ENCODE measurements at places on chromosomes 6 and 20.

DNA sequence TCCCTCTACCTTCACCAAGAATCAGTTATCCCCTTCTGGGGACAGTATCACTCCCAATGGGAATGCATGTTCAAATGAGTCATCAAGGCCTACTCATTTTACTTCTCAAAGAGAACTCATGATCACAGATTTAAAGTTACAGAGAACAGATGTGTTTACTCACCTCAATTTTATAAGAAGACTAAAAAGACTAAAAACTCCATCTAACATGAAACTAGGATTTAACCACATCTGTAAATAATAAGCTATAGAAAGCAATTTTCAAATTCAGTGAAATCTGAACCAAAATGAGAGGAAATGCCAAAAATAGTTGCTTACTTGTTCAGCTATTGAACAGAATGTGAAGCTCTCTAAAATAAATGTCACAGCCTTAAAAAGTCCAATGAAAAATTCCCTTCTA, 300.1 kb upstream of the KCNQ5 start:
- no peak for DNase-seq

- no peak for DNase-seq
Observed at GRCh38 chr6:157677235-157677634, 145.8 kb upstream of the SNX9 start.

DNA sequence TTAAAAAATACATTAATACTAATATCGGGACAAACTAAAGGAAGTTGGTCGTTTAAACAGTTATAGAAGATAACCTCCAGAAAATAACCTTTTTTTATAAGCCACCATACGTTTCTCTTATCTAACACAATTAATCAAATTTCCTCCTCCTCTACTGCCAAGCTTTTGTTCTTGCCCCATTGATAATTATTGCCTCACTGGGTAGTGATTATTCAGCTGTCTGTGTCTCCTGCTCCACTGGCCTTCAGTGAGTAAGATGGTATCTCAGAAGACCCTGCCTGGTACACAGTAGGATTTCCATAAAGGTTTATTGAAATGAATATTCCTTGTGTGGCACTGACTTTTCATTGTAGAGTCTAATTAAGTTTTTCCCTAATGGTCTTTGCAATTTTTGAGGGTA, 165.5 kb upstream of the SCGN start:
- no peak for DNase-seq

- DNase-seq, result no peak
Observed at GRCh38 chr6:112923940-112924587, 576.9 kb downstream of the RFPL4B start.

DNA sequence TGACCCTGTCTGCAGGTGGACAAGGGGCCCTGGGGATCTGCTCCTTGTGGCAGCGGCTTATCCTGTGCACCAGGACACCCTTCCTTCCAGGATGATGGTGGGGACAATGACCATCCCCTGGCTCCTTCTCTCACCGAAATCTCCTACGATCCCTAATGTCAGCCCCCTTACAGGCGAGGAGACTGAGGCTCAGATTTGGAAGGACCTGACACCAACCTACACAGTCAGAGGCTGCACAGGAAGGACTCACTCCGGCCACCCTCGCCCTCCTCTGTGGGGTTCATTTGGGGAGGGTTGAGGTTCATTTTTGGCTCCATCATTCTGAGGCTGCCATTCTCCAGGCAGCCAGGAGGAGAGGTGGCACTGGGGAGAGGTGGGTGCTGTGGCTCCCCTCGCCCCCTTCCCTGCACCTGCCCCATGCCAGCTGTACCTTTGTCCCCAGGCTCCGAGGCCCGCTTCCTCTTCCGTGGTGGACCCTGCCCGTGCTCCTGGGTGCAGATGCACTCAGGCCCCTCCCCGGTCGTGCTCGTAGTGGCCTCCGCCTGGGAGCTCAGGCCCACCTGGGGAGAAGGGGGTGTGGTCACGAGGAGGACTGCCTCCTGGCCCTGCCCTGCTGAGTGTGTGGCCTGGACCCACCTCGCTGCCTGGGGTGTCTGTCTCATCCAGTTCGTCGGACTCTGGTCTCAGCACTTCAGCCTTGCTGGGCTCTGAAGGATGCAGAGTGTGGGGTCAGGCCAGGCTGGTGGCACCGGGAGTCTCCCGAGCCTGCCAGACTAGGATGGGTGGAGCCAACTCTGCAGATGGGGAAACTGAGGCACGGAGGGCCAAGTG, 5.3 kb upstream of the CABLES2 start:
- no peak for DNase-seq

DNA sequence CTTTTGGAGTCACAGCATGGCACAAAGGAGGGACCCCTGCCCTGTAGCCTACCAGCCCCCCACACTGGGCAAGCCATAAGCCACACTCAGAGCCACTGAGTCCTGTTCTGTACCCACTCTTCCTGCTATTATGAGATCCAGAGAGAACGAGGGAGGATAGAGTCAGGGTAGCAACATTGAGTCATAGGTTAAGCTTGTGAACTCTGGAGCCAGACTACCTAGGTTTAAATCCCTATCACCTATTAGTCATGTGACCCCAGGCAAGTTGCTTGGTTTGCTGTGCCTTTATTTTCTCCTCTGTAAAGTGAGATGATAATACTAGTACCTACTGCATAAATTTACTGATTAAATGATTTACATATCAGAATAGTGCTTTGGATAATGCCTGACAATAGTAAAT, 540 bp downstream of the CNBD2 start:
- DNase-seq, result no peak

DNA sequence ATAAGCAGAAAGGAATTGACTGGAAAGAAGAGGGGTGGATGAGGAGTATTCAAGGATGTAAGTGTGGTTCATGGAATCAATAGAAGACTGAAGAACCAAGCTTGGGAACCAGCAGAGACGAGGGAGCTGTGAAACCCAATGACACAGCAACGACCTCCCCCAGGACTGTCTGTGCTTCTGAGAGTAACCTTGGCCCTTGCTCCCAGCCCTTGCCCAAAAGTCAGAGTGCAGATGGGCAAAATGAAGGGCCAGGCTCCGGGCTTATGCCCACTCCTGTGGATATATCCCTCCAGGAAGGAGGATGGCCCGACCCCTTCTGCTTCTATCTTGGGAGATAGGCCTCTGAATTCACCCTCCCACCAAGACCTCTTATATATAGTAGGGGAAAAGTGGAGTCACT, 24.9 kb downstream of the FAM50B start:
- DNase-seq, result no peak

GRCh38 chr6:148509800-148510581, 167.4 kb downstream of the SASH1 start:
- DNase-seq, result peak; percentile 94

DNA sequence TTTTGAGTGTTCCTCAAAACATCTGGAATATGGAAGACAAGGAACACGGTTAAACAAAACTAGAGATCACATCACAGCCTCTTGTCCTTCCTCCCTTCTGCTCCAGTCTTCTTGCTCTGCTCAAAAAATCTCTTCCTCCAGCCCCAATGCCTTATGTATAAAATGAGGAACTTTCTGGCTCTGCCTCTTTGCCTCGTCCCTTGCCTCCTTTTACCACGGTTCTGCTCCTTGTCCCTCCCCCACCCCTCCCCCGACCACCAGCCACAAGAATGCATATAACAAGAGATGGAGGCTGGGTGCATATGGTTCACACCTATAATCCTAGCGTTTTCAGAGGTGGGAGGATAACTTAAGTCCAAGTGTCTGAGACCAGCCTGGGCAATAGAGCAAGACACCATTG, 43.6 kb downstream of the PLAGL2 start:
- DNase-seq, result no peak

- no peak for DNase-seq
Observed at GRCh38 chr20:58868795-58869194, 16.3 kb downstream of the GNAS start.

- DNase-seq, result no peak
Observed at GRCh38 chr20:4109307-4109940, 94.1 kb upstream of the RNF24 start.

- DNase-seq, result no peak
Observed at GRCh38 chr6:156437121-156437879, 339.9 kb upstream of the ARID1B start.

DNA sequence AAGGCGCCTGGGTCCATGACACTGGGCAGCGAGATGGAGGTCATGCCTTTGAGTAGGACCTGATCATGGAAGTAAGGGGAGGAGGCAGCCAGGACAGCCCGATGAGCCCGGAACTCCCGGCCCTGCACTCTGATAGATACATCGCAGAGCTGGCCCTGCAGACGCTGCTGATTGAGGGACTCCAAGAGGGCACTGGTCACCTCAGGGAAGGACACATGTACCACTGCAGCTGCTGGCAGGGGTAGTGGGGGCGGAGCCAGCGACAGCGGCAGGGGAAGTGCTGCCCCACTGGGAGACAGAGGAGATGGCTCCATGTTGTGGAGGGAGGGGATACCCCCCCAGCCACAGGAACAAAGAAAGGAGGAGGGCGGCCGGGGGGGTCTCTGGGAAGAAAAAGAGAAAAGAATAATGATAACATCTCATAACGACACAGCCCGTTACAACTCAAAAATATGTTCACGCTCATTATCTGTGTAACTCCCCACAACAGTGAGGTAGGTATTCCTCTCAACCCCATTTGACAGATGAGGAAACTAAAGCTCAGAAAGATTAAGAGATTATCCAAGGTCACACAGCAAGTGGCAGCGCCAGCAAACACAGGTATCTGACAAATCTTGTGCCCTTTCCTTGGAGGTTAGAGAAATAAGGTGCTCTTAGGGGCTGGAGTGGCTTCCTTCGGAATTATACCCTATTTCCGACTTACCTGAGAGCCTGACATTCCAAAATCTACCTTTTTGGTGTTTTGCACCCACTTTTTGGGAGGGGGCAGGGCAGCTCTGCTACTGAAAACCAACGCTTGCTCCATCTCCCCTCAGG, 733 bp downstream of the ZBTB22 start:
- DNase-seq, result no peak

DNA sequence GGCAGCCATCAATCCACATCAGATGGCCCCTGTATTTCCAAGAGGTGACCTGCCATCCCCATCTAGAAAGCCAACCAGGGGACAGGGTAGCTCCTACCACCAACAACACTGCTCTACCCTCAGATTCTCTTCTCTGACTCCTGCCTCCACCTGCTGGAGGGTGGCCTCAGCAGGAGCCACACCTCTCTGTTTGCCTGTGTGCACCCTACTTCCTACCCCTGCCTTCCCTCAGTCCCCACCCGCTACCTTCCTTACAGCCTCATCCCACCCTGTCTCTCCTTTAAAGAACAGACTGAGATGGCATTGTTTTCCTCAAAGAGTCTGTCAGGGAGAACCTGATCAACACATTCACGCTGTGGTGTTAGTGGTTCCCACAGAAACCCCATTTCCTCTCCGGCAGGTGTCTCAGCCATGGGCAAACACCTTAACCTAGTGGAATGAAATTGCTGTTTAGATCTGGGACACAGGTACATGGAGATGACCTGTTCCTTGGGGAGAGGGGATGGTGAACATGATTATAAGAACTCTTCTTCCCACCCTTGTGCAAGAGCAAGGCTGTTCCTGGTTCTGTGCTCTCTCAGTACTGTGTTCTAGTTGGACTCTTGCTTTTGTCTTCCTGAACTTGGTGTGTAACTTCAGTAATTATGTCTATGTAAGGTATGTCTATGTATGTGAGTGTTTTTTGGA, 1.8 kb downstream of the ENTPD6 start:
- DNase-seq, result no peak

- DNase-seq, result no peak
Observed at GRCh38 chr6:149182262-149182661, 135.2 kb upstream of the TAB2 start.

GRCh38 chr6:149140137-149140909, 177.2 kb upstream of the TAB2 start:
- DNase-seq, result no peak

GRCh38 chr6:75331151-75331550, 46.6 kb upstream of the TMEM30A start:
- no peak for DNase-seq

DNA sequence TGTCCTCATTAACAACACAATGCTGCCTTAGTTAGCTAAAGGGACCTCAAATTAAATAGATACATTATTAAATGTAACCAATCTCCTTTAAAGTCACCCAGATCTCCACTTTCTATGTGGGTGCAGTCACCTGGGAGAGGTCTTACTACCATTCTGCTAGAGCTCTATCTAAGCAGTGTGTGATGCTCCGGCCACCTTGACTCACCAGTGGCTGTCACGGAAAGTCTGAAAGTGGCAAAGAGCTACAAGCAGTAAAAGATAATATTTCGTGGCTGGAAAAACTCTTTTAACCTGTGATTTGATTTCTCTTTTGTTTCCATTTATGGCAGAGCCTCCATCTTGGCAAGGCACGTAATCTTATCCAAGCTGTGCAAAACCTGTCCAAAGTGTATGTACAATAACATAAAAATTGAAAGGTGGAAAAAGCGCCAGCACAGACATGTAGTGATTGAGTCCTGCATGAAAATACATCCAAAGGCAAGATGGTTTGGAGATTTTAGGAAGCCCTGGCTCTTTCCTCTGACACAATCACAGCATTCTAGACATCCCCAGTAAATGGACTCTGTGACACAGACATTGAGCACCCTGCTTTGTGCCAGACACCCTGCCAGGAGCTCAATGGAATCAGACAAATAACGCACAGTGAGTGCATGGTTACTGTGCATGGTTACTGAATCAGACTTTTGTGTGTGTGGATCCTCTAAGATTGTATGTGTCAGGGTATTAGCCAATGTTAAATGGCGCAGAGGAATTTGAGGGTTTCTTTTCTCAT, 116.6 kb downstream of the ADAT2 start:
- peak; percentile 24 for DNase-seq

DNA sequence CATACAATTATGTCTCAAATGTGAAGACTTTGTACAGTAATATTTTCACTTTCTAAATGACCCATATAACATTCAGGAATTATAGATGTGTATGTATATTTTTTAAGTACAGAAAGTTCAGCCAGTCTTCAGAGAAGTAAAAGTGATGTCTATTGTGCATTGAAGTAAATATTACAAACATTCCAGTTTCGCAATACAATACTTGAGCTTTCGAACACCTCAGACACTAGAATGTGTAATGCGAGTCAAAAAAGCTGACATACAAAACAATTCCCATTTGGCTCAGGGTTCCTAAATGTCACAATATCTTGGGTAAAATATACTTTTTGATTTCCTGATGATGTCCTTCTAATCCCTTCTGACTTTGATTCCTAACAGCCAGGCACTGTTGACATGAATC, 101.4 kb downstream of the ZNF217 start:
- no peak for DNase-seq

Measured in MG63 (cell line).